ENCODE measurements at places on chromosomes 12 and 14.

DNA sequence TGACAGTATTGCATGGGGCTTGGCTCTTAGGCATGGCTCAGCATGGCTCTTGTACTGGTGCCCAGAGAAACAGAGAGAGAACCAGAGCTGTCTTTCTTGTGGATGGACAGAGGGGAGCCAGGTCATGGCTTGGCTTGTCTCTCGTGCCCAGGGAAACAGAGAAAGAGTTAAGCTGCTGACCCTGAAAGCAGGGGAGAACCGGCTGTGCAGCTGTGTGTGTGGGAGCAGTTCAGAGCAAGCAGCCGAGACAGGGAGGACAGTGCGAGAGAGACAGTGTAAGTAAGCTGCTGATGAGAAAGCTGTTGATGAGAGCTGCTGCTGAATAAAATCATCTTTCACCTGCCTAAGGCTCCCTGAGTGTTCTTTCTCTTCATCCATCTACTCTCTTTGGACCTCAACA, 61.3 kb upstream of the DDHD1 start:
- no peak for DNase-seq

DNA sequence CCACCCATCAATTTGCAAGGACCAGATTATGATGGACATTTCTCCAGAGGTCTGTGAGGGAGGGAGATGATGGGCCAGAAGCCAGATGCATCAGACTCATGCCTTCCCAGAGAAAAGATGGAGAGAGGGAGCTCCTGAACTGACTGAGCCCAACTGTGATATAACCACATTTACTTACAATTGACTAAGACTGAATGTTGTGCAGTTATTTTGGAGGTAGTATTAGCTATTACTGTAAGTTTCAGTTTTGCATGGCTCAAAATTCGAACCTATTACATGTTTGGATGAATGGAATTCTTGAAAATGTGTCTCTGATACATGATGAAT, 211.1 kb upstream of the SFSWAP start:
- DNase-seq: no peak

GRCh38 chr14:28161040-28161439, 605.5 kb upstream of the FOXG1 start:
- no peak for DNase-seq

GRCh38 chr12:75883241-75883640, 148.3 kb downstream of the PHLDA1 start:
- DNase-seq: no peak

DNA sequence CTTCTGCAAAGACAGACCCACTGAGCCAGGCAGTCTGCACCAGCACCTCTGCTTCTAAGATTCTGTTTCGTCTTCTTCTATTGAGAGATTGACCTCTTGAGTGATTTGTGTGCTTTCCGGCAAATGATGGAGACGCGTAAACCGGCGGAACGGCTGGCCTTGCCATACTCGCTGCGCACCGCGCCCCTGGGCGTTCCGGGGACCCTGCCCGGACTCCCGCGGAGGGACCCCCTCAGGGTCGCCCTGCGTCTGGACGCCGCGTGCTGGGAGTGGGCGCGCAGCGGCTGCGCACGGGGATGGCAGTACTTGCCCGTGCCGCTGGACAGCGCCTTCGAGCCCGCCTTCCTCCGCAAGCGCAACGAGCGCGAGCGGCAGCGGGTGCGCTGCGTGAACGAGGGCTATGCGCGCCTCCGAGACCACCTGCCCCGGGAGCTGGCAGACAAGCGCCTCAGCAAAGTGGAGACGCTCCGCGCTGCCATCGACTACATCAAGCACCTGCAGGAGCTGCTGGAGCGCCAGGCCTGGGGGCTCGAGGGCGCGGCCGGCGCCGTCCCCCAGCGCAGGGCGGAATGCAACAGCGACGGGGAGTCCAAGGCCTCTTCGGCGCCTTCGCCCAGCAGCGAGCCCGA, 703 bp downstream of the ASCL4 start:
- peak; percentile 10 for DNase-seq

DNA sequence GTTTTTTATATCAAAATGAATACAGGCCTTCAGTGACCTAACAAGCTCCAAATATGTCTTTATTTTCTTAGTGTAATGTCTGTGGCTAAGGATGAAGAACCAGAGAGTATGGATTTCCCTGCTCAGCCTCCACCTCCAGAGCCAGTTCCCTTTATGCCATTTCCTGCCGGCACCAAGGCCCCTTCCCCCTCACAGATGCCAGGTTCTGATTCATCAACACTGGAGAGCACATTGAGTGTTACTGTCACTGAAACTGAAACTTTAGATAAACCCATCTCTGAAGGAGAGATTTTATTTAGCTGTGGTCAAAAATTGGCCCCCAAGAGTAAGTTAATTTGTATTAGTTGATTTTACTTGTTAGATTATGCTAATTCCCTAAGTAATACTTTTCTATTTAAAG, 61.0 kb downstream of the KIAA0586 start:
- DNase-seq: peak; percentile 3

- DNase-seq: peak; percentile 100
Observed at GRCh38 chr14:22338917-22339715, 249.9 kb downstream of the DAD1 start.

DNA sequence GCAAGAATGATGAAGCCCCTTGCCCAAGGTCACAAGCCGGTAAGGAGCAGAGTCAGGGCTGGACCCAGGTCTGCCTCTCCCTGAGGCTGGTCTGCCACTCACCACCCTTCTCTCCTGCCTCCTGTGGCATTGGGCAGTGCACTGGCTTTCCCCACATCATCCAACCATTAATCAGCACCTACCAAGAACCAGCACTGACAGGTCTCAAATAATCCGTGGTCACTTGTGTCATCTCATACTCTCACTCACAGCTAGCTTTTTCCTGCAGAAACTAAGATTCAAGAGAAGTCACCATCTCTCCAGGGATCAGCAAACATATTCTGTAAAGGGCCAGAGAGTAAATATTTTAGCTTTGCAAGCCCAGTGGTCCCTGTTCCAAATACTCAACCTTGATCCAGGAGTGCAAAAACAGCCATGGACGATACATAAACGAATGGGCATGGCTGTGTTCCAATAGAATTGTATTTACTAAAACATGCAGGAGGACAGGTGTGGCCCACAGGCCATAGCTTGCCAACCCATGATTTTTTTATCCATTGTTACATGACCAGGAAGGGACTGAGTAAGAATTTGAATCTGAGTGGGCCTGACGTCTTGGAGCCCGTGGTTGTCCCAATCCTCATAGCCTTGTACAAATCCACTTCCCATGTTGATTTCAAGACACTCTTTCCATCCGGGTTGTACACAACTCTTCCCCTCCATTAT, 374.2 kb downstream of the BCL11B start:
- DNase-seq: no peak

DNA sequence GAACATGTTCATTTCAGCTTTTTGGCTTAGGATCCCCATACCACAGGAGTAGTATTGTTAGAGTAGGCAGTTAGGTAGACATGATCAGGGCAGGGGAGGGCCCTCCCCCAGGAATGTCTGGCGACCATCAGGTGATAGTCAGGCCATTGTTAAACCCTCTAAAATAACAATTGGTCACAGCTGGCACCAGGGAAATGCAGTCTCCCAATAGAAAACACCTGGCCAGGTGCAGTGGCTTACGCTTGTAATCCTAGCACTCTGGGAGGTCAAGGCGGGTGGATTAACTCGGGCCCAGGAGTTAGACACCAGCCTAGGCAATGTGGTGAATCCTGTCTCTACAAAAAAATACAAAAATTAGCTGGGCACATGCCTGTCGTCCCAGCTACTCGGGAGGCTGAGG, 187.1 kb downstream of the MON2 start:
- DNase-seq: no peak

DNA sequence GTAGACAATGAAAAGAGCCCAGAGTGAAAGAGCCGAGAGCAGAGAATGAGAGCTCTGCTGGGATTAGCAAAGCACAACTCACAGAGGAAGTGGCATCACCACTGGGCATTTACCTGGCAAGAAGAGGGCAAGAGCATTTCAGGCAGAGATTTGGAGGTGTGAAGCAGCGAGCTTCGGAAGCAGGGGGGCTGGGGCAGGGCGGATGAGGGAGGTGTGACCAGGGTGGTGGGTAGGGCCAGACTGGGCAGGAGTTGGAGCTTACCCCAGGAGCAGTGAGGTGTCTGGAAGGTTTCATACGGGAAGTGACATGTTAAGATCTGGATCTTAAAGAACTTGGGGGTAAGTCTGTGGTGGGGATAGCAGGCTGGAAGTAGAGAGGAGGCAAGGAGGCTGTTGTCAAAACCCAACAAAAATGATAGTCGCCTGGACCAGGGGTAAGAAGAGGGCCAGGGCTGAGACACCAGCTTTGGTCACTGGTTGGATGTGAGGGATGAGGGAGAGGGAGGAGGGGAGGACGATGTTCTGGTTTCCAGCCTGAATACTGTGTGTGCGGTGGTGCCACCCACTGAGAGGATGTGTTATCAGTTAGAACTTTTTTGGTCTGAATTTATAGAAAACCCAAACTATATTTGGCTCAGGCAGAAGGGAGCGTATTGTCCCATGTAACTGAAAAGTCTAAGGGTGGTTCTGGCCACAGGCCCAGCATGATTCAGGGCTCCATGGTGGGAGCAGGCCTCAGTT, 5.2 kb downstream of the SMIM41 start:
- DNase-seq: no peak

GRCh38 chr14:40623643-40624042, 983.0 kb upstream of the LRFN5 start:
- DNase-seq: no peak

DNA sequence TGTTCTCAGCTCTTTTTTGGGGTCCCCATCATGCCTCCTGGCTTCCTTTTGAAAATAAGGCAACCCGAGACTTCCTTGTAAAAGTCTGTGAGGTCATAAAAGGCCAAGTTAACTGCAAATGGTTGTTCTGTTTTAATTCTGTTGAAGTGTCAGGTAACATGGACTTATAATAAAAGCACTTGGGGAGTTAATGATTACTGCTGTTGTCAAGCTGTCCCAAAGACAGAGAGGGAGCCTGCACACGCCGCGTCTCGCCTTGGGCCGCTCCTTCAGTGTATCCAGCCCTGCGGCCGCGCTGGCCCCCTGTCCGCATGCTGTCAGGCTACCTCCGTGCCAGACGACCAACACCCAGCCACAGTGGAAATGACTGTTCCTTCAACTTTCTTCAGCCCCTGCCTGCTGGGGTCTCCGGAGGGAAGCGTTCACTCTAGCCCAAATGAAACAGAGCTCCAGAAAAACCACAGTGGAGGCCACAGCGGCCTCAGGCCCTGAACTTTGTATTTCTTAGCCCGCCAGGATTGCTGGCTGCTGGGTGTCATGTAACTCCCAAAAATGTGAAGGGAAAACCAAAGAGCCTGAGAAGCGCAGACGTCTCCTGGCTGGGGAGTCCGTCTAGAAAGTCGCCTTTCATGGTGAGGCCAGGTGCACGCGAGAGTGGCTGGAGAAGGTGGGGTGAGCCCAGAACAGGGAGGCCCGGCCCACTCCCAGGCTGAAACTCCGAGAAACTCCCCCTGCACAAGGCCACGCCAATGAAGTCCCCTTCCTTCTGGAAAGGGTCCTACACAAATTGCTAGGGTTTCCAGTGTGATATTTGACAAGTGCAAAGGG, 189.1 kb downstream of the ZFP36L1 start:
- DNase-seq: peak; percentile 87

DNA sequence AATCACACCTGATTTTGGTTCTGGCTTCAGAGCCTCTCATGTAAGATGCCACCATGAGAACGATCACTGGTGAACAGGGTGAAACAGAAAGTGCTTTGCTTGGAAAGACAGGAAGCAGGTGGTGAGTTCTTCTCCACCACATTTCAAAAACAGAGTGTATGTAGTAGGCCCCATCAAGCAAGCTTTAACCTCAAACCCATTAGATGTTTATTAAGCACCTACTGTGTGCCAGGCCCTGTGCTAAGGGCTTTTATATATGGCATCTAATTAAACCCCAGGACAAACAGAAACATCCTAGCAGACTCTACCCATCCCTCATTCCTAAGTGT, 47.8 kb upstream of the MED13L start:
- DNase-seq: no peak

DNA sequence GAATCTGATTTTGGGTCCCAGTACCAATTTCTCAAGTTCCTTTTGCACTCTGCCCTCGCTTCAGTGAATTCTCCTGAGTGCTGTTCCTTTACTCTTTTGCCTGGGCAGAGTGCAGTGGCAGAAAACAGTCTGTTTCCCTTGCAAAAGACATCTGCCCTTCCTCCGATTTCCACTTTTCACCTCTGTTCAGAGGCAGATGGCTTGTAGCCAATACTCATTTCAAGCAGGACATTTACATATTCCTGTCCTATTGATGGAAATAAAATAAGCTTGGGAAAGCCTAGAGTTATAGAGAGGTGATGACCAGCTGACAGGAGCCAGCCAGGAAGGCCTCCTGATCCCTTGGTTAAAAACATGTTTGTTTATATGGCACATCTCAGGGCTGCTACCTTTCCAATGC, 111.0 kb downstream of the SLC8A3 start:
- DNase-seq: no peak

DNA sequence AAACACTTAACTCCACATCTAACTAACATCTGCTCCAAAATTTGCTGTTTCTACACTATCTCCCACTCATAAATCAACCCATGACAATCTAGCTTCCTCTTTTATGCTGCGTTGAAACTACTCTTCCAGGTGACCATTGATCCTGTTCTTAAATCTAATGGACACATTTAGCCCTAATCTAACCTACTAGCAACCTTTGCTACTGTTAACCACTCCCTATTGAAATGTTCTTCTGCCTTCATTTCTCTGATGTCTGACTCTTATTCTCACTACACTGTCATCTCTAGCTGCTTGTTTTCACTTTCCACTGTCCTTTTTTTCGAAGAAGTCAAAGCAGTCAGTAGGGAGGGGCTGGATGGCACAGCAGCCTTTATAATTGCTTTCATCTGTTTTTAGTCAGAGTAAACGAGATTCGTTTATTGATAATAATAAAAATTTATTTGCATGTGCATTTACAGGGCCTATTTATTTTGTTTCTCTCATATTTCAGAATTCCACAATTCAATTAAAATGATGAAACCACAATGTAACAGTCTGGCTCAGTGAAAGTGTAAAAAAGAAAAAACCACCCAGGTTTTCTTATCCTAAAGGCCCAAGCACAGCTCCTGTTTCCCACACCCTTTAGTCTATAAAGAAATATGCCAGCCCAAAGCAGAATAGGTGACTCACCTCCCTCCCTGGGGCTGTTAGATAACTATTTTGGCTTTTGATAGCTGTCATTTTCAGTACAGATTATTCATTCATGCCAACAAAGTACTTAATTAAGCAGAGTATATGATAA, 44.9 kb downstream of the ATP2B1 start:
- peak; percentile 13 for DNase-seq

DNA sequence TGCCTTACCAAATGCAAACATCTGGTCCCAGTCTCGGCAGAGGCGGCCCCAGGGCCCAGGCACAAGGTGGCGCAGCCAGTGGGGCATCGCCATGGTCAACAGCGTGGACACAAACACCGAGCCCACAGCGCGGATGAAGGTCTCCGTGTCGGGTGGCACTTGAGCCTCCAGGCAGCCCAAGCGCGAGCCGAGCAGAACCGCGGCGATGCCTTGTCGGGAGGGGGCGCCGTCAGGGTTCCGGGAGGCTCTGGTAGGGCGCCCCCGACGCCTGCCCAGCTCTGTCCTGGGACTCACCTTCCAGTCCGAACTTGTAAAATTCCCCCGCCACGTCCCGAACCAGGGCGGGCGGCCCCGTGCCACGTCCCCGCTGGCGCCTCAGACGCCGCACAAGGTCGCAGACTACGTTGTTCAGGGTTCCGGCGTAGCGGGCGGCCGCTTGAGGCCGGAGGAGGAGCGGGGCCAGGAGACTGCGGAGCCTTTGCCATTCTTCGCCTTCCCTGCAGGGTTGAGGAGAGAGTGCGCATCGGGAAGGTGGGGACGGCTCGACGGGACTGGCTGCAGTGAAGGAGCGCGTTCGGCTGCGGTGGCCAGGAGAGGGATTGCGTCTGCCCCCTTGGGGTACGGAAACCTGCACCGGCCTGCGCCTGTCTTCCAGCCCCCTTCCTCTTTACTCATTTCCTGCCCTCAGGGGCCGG, 1.7 kb downstream of the CYP27B1 start:
- DNase-seq: no peak

- DNase-seq: peak; percentile 60
Observed at GRCh38 chr14:95495538-95496025, 20.9 kb downstream of the SYNE3 start.
